ENCODE measurements at places on chromosomes 2 and 18. TPM values are rescaled to one million over a fixed set of nuclear protein-coding genes. Genes with fewer than 3 reads are reported as not detected.
A peak's percentile ranks its signal among the peaks of the same experiment; 100 is the strongest.

SETBP1 gene
- total RNA-seq = 38.8 TPM

MCEE gene
- total RNA-seq = 17.3 TPM

FAM237A gene
- not detected for total RNA-seq

TFCP2L1 gene
- total RNA-seq = 23.4 TPM

TBR1 gene
- not detected for total RNA-seq

GRCh38 chr2:98803405-98804264, 72.7 kb upstream of the MGAT4A start:
- no peak for DNase-seq

- no peak for DNase-seq
Observed at GRCh38 chr2:41853427-41854191, 194.2 kb upstream of the PKDCC start.

DNA sequence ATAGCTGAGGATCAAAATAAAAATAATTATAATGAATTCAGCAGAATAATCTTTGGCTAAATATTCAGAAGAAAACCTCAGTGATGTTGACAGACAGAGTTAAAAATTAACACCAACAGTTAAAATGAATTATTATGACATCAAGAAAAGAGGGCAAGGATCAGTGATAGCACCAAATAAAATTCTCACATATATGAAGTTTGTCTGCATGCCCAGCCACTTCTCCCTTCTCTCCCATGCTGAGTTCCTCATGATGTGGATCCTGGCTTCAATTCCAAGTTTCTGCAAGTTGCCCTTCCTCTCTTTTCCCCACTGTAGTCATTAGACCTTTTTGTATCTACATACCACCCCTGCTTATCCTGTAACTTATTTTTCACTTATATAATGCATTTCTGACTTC, 6.8 kb downstream of the STRADB start:
- no peak for DNase-seq

GRCh38 chr2:69683170-69683971, 39.8 kb upstream of the AAK1 start:
- DNase-seq = no peak

- no peak for DNase-seq
Observed at GRCh38 chr18:60200558-60200957, 172.0 kb downstream of the MC4R start.

- DNase-seq = no peak
Observed at GRCh38 chr2:194709840-194710239, 947.2 kb upstream of the SLC39A10 start.

GRCh38 chr2:16656784-16657391, 8.7 kb downstream of the CYRIA start:
- peak; percentile 49 for DNase-seq

DNA sequence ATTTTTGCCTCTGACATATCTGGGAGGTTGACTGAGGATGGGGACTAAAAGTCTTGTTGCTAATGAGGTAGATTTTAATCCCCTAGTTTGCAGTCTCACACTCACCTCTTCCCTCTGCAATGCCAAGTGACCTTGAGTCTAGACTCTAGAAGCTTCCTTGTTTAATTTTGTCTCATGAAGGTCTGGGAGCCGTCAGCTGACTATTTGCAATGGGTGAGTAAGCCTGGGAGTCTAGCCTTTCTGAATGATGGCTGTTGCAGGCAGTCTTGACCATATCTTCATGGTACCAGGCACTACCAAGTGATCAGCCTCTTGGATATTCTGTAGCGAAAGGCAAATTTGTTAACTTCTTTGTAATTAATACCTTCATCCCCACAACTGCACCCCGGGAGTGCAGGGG, 61.2 kb downstream of the ARHGAP15 start:
- DNase-seq = no peak

DNA sequence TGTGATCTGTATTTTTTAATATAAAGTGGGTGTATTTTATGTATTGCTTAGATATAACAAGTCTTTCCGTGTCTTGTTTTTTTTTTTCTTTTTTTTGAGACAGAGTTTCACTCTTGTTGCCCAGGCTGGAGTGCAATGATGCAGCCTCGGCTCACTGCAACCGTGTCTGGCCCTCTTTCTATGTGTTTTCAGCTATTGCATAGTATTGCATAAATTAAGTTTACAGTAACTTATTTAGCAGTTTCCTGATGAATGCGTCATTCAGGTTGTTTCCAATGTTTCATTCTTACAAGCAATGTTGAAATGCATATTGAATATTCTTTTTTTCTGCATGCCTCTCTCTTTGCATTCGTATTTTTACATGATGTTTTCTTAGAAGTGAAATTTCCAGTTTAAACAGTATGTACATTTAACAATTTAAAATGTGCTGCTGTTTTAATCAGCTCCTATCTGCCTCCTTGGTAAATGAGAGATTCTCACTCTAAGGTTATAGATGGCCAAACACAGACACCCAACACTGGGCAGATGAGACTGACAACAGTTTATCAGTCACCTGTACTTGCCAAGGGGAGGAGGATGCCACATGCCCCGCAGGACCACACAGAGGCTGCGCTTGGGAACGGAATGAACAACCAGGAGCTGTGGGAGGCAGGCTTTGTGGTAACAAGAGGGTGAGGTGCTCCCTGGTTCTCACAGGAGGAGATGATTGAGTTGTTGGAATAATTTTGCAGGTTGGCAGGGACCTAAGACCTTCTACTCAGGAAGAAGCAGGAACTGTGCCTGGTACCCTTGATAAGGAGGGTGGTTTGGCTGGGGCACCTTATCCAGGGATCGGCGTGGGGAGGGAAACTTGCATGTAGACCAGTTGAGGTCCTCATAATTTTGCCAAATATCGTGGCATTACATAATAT, 7.5 kb downstream of the SLC9A4 start:
- no peak for DNase-seq

DNA sequence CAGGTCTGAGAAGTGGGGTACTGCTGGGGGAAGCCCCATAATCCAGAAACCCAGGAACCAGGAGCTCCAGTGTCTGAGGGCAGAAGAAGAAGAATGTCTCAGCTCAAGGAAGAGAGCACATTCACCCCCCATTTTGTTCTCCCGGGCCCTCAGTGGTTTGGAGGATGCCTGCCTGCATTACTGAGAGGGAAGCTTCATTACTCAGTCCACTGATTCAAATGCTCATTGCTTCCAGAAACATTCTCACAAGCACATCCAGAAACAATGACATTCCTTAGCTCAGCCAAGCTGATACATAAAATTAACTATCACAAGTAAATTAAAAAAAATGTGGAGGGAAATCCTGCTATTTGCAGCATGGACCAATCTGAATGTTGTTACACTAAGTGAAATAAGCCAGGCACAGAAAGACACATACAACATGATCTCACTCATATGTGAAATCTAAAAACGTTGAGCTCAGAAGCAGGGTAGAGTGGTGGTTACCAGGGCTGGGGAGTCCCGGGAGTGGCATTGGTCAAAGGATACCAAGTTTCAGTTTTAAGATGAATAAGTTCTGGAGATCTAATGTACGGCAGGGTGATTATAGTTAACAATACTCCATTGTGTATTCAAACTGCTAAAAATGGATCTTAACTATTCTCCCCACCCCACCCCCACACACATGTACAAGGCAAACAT, 459.3 kb downstream of the GALR1 start:
- no peak for DNase-seq

DNA sequence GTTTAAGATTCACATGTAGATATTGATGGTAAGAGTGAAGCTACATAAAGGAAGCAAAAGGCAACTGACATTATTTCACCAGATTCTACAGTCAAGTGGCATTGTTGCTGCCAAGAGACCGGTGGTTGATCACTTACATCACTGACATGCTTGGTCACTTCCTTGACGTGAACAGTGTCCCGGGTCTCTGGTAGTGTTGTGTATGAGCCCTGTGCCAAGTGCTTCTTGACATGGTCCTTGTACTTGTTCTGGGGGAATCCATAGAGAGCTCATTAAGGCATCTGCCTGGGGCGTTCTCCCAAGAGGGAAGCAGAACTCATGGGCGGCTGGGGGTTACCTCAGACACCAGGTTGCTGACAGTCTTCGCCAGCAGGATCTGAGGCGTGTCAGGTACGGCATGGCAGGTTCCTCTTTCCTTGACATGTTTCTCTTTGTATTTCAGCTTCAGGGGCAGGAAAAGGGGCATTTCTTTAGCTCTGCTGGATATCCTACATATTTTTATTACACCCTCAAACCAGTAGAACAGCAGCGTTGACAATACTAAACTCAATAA, 116.2 kb downstream of the RIF1 start:
- no peak for DNase-seq

DNA sequence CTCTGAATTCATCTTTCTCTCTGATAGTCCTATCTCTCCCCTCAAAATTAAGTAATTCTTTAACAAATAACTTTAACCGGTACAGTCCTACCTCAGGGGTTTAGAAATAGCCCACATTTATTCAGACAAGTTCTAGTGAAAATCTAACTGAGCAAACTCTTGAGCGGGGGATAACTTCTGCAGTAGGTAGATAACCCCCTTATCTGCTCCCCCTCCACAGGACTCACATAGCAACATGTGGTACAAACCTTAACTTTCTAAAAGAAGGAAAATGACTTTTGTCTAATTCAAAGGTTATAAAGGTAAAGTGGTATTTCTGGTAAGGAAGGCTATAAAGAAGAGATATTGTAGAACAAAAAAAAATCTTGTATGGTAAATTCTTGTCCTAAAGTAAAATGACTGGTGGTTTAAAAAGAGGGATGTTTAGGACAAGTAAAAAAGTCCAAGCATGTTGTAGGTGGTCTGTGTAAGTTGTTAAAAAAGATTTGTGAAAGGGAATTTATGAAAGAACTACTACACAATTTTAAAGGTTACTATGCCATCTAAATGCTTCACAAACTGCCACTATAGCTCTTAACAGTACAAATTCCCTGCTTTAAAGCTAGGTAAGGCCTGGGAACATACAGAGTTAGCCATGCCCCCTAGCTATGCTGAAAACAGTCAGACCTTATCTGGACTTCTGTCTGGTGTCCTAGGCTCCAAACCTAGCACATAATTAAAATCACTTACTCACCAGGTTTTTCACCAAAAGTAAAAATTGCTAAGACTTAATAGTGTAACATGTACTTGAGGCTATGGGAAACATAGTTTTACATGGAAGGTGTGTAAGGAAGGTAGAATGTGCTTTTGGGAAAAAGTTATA, 8.1 kb upstream of the RPIA start:
- no peak for DNase-seq

- no peak for DNase-seq
Observed at GRCh38 chr2:172394002-172394401, 33.4 kb upstream of the ITGA6 start.
